Effector memory CD4-positive, alpha-beta T cell (primary cell): ENCODE measurements at places on chromosomes 4 and X.

DNA sequence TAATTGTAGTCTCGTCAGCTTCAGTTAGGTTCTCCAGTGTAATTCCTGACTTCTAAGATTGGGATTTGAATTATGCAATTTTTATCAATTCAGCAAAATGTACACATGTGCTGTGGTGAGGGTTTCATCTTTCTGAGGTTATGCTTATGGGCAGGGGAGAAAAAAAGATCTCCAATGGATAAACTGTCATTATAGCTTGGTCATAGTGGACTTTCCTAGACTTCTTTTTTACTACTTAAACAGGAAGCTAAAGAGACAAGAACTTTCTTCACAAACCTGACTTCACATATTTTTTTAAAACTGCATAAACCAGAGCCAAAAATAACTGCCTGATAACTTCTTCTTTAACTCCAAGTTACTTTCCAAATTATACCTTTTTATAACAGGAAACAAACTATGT is 21.7 kb upstream of the SPP1 start:
- DNase-seq = no peak

- no peak for DNase-seq
These were observed 249.3 kb downstream of the NLGN4X start for GRCh38 chrX:5979338-5979737.

DNA sequence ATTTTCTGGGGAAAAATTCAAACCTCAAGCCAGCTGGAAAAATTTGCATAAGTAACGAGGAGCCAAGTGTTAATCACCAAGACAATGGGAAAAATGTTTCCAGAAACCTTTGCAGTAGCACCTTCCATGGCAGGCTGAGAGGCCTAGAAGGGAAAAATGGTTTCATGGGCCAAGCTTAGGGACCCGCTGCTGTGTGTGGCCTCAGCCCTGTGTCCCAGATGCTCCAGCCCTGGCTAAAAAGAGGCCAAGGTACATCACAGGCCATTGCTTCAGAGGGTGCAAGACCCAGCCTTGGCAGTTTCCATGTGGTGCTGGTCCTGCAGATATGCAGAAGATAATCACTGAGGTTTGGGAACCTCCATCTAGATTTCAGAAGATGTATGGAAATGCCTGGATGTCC is 98.3 kb upstream of the NWD2 start:
- no peak for DNase-seq

DNA sequence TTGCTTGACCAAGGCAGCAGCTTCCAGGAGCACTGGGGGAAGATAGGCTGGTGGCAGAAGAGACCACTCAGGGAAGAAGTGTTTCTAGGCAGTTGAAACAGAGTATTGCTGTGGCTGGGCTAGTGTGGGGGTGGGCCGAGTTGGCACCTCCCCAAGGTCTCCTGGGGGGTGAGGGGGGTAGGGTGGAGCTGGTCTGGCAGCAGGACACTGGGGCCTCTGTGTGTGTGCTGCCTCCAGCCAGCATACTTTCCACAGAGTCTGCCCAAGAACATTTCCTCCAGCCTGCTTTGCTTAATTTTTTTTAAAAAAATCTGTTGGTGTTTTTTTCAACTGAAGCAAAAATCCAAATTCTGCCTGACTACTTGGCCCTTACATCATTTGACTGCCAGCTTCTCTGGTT is 4.0 kb downstream of the ITIH6 start:
- DNase-seq = no peak

- no peak for DNase-seq
These were observed 104.1 kb downstream of the FSTL5 start for GRCh38 chr4:162059656-162060055.

- no peak for DNase-seq
These were observed 212.9 kb downstream of the NSUN7 start for GRCh38 chr4:40962551-40963180.

- DNase-seq = no peak
These were observed 103.4 kb upstream of the PDLIM3 start for GRCh38 chr4:185638548-185639301.

DNA sequence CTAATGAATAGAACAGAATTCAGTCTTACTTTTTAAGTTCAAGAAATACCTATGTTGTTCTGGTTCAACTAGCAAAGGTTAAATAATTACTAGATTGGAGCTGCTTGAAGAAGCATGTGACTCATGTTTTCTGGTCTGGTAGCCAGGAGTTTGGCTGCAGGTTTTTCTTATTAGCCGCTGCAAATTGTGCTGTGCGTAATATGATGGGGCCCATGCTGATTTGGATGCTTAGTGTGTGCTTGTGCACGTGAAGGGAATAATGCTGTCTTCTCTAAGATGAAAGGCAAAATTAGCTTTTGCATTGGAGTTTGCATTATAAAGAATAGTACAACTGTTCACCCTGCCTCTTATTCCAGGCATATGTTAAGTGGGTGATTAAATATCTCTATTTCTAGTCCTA is 219.6 kb downstream of the SNCA start:
- DNase-seq = no peak

DNA sequence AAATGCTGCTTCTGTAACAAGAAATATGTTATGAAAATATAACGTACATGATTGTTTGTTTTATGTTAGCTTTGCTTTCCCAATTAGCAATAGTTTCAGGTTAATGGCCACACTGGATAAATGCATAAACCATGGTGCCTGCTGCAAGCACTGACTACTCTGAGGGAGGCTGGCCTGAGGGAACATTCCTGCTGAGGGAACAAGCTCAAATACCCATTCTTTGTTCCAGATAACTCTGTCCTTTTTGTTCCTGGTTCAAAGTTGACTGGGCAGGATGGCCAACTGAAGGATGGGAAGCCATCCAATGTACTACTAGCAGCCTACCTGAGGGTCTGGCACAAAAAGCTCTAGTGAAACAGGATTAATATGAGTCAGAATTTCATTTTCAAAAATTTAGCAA is 37.5 kb downstream of the NUP62CL start:
- DNase-seq = no peak

DNA sequence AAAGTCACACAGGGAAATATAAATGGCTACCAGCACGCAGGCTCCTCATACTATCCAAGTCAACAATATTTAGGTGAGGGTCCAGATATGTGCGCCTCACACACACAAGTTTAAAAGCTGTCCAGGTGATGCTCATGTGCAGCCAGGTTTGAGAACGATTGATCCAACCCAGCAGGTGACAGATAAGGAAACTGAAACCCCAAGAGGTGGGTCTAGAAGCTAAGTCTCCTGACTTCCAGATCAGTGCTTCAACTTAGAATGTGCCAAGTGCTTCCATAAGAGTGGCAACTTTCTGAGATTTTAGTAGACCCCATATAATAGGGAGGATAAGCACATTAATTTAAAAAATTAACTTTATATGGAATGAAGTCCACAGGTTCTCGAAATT is 54.4 kb upstream of the NAP1L5 start:
- DNase-seq = no peak

DNA sequence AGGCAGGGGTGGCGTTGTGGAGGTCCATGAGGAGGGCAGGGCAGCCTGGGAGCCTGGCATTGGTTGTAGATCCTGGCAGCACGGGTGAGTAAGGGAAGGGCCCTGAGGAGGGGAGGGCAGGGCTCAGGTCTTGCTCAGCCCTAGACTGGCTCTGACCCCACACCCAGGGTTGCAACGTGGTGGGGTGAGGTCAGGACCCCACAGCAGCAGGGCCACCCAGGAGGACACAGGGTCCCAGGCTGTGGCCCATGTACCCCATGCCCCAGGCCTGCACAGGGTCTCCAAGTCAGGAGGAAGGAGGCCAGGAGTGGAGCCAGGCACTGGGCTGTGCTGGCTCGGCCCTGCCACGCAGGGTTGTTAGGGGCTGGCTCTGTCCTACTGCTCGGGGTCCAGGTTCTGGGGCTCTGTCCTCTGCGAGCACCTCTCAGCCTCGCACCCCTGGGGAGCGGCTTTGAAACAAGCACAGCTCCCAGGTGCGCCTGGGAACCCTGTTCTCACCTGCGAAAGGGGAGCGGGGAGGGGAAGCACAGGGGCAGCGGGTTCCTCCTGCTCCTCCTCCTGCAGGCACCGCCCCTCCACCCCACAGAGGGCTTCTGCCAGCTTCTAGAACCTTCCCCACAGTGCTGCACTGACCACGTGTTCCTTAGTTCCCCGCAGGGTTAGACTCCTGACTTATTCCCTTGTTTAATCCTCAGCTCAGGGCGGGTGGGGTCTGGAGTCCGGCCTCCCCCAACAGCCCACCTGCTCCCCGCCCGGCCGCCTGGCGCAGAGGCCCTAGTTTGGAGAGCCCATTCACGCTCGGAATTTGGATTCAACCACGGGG is 20.4 kb downstream of the MSANTD1 start:
- DNase-seq = no peak

DNA sequence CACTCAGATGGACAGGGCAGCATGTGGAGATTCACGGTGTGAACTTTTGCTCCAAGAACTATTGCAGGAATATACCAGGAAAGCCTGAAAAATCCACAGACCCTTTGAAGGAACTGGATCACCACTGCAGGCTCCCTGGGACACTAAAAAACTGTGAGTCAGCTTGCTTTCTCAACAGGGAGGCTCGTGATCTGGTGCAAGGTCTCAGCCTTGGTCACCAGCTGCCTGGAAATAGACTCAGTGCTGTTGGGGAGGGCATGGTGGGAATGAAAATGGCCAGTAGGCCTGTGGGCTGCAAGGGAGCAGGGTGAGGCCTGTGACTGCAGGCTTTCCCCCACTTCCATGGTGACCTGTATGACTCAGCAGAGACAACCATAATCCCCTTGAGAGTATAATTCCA is 426.4 kb upstream of the RPS6KA3 start:
- DNase-seq = no peak
